ENCODE measurements at places on chromosomes 12 and 14.

DNA sequence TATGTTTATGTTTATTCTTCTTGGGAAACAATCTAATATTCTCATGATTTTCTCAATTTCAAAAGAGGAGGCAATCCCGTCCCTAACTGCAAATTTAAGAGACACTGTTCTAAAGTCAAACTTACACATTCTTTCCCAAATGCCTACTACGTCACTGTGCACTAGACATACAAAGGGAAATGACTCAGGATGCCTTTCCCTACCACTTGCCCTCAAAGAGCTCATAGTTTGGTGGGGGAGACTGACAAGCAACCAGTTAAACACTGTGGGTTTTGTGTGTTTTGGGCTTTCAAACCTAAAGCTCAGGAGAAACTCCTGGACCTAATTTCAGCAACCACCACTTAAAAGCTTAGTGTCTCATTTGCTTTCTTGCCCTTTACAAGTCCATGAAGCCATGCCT is 58.4 kb downstream of the ATP2B1 start:
- DNase-seq, result no peak

- DNase-seq, result no peak
These were observed 1330.1 kb upstream of the USP15 start for GRCh38 chr12:60930151-60930550.

GRCh38 chr14:97274626-97275025 is 477.4 kb downstream of the VRK1 start:
- no peak for DNase-seq

GRCh38 chr14:94292872-94293577 is at the start of gene SERPINA10:
Gene SERPINA10 (minus strand): TSS chr14:94293268. CDS start chr14:94290593, 2,675 bp downstream.
- peak; percentile 80 for DNase-seq

DNA sequence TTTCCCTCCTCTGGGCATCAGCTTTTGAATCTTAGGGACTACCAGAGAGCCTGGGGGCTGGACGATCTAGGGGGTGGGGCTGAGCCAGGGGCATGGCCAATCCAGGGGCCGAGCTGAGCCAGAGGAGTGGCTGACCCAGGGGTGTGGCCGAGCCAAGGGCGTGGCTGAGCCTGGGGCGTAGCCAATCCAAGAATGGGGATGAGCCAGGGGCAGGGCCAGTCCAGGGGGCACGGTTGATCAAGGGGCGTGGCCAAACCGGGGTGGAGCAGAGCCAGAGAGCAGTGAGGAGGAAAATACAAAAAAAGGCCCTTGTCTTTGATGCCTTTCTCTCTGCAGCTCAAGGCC is 219.3 kb upstream of the NOS1 start:
- peak; percentile 47 for DNase-seq

GRCh38 chr12:104721936-104722335 is 236.2 kb downstream of the SLC41A2 start:
- no peak for DNase-seq

DNA sequence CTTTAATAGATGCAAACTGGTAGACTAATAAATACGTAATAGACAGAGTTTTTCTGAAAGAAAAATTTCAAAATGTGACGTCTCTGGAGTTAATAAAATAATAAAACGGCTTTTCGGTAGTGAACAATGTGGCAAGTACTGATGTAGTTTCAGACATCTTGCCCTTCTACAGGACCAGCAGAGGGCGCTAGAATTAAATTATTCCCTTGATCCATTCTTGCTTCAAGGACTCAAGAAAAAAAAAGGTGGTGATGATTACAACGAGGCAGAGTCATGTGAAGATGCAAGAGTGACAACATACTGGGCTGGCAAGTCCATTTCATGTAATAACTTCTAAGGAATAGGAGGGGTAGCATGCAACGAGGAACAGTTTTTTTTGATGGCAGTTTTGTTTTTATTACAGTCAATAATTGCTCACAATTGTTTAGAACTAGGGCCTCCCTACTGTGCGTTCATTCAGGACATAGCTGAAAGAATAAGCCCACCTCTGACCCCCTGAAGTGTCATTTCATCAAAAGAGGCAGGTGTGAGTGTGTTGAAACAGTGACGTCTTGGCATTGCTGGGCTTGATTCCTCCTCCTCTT is 101.0 kb upstream of the GZMB start:
- peak; percentile 66 for DNase-seq

All from Caco-2 (cell line).